ENCODE measurements at places on chromosomes 7 and 10.

DNA sequence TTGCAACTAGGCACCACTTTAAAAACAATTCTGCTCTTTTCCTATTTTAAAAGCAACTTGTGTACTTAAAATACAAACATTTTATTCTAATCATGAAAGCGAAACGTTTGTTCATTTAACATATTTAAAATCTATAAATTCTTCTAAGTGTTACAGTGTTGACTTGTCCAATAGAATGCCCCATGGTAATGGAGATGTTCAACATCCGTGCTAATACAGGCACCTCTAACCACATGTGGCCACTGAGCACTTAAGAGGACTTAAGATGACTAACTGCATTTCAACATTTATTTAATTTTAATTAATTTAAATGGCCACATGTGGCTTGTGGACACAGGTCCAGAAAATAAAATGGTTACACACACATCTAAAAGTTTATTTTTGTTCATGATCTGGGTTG lies 115.1 kb downstream of the TPK1 start:
- peak; percentile 15 for DNase-seq

DNA sequence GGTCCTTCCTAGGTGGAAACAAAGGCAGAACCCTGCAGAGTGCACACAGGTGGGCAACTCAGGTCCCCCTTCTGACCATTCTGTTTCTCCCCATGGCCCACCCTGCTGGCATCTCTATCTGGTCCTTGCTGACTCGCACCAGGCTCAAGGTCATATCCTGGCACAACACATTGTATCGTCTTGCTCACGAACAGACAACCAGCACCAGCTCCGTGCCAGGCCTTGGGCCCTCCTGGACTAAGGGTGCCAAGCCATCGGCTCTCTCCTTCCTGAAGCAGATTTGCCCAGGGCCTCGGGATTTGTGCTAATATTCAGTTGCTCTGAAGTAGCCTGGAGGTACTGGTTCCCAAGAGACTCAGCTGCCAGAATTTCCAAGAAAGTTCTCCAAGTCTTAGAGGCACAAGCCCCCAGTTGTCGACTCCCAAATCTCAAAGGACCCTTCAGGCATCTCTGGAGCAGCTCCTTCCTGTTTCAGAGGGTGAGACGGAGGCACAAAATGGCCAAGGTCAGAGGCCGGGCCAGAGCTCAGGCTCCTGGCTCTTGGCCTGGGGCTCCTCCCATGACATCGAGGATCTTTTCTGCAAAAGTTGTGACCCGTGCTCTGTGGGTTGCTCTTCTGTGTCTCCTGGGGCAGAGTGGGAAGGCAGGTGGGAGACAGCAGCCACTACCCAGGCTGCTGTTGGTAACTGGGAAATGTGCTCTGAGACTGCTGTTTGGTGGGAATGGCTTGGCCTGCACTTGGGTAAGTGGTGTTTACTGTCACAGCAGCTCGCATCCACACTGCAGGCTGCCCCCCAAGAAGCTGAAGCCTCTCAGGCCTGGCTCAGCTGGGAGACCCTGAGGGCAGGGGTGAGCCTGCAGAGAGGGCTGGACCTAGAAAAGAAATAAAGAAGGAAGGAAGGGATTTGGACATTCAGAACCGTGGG lies 121.3 kb downstream of the RGS10 start:
- no peak for DNase-seq

DNA sequence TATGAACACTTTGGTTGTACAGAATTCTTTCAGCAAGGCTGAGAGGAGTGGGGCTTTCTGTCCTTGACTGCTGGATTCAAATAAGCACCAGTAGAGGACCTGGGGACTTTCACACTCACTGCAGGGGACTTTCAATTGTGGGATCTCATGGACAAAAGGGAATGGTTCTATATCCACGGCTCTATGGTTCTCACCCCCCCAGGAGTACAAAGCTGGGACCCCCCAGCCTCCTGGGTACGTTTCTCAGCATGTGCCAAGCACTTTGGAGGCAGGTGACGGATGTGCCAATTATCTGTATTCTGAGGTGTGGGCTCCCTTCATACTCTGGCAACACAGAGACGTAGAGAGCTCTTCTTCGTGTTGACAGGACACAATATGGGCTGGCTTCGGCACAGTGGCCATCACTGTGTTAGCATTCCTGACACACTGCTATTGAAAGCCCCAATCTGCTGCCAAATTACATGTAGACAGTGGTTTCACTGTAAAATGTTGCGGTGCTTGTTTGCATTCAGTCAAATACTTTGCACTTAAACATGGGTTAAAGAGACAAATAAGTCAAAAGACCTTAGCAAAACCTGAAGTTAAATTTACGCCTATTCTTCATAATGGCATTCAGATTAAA lies 92.7 kb upstream of the SAMD8 start:
- no peak for DNase-seq

DNA sequence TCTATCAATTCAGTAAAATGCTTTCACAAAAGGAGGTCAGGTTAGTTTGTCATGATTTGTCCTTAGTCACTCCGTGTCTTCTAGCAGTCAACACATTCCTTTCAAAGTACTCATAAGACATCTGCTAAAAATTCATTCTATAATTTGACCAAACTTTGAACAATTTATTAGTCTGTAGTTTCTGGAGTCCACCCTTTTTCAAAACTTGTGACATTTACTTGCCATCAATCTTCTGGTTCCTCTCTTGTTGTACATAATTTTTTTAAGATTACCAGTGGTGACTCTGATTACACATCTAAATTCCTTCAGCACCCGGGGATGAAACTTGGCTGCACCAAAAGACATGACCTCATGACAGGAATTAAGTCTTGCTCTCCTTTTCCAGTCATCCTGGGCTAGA lies 130.1 kb downstream of the NEBL start:
- peak; percentile 81 for DNase-seq

DNA sequence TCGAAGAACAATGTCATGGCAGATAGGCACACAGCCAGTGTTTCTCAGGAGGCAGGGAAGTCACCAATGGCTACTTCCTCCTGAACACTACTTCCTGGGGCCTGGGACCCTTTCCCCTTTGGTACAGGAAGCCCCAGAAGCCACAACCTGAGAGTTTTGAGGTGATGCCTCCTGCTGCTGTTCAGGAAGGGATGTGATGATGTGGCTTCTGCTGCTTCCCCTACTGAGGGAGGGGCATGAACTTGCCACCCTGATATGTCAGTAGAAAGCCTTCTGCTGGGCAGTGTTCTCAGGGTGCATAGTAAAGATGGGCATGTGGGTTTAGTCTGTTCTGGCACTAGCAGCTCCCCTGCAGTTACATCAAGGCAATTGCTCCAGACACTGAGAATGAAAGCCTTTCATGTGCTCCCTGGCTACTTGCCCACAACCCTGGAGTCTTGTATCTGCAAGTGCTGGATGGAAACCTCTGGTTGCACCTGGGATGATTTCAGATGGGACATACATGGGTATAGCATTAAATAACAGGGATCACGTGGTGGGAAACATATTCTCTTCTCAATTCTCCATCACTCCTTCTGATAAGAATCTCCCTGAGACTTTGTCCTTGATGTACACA lies 69.3 kb downstream of the ADRA2A start:
- DNase-seq = no peak

DNA sequence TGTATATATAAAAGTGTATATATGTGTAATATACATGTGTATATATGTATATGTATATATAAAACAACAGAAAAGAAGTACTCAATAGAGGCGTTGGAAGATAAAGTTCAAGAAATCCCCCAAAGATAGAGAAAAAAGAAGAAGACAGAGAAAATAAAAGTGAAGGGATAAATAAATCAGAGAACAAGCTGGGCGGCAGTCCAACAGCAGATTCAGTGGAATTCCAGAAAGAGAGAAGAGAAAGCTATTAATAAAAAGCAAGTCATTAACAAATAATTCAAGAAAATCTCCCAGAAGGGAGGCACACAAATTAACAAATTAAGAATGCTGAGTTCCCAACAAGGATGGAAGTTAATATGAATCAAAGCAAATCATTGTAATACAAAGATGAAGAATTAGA lies 59.3 kb upstream of the RNF148 start:
- DNase-seq = no peak

DNA sequence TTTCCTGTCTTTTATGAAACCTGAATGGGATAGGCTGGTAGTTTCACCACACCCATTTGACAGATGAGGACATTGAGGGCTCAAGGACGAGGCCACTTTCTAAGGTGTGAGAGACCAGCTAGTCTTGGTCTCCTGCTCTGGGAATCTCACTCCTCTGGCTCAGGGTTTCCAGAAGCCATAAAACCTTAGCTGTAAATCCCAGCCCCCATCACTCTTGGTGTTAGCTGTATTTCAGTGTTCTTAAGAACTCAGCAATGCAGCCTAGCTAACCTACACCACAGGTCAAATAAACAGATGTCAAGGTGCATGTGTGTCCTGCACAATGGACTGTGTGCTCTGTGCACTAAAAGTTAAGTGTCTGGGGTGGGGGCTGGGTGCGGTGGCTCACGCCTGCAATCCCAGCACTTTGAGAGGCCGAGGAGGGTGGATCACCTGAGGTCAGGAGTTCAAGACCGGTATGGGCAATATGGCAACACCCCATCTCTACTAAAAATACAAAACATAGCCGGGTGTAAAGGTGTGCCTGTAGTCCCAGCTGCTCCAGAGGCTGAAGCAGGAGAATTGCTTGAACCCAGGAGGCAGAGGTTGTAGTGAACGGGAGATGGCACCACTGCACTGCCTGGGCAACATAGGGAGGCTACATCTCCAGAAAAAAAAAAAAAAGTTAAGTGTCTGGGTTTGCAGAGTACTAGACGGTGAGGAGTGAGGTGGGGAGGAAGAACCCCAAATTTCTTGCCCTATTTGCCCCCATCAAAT lies 567 bp upstream of the EPO start:
- peak; percentile 44 for DNase-seq

DNA sequence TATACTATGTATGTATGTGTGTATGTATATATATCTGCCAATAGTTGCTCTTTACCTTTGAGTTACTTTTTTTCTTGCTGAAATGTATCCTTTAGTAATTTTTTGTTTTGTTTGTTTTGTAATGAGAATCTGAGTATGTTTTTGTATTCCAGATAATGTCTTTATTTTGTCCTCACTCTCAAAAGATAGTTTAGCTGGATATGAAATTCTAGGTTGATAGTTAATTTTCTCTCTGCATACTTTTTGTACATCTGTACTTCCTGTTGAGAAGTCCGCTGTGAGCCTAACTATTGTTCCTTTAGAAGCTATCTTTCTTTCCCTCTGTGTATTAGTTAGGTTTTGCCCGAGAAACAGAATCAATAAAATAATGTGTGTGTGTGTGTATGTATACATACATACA lies 29.5 kb downstream of the BUB3 start:
- DNase-seq = no peak

DNA sequence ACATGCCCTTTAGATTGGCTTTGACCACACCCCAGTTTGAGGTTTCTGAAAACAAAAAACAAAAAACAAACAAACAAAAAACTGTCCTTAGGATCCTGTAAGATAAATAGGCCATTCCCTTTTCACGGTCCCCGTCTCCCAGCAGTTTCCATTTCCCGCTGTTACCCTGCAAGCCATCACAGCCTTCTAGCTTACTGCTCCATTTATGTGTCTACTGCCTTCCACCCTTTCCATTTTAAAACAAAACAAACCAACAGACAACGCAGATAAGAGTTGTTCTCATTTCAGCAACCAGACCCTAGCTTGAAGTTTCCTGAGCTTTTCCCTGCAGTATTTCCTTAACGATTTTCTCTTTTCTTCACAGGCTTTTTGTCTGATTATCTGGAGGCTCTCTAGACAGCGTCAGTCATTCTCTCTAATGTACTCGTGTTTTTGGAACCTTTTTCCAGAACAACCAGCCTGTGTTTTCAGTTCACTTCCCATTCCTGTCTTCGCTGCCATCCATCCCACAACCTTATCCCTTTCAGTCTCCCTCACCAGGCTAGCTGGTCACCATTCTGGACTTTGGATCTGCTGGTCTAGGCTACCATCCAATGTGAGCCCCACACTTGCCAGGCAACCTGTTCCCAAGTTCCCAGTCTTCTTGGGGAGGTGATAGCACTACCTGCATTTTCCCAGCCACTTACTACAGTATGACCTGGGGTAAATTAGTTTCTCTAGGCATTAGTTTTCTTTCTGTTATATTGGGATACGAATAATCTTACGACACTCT lies 317.3 kb upstream of the FZD1 start:
- DNase-seq = no peak

DNA sequence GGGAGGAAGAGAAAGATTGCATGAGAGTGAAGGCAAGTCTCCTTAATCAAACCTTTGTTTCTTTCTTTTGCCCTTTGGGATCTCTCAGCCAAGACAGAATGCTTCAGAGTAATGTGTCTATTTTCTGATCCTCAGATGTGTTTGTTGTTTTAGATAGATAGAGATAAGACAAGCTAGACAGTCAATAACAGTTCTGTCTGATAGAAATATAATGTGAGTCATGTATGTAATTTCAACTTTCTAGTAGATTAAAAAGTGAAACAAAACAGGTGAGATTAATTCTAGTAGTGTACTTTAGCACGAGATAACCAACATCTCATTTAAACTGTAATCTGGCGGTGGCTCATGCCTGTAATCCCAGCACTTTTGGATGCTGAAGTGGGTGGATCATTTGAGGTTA lies 159.2 kb downstream of the GATA3 start:
- no peak for DNase-seq

DNA sequence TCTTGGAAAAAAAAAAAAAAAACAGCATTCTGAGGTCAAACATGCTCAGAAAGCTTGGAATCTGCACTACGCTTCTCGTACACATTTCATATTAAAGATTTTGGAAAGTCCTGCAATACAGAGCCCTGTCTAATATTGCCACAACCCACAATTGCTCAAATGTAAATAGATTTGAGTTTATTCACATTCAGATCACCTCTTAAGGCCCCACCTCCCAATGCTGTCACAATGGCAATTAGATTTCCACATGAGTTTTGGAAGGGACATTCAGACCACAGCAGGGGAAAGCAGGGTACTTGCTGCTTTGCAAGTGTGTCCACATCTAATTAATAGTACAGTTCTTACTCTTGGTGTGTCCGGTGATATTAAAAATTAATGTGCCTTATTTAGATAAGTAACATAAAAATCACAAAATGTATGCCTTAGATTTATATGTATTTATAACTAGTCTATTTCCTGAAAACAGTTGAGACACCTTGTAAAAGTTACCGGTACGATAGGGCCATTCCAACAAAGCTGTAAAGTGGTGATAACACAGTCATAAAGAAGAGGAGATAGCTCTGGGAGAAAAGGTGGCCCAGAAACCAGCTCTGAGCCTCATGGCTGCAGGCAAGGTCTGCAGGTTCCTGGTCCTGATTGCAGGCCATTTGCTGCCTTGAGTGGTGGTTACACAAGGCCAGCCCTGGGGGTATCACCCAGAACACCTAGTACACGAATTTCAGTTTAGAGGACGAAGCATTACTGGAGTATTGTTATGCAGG lies 27.9 kb downstream of the EGFR start:
- no peak for DNase-seq

DNA sequence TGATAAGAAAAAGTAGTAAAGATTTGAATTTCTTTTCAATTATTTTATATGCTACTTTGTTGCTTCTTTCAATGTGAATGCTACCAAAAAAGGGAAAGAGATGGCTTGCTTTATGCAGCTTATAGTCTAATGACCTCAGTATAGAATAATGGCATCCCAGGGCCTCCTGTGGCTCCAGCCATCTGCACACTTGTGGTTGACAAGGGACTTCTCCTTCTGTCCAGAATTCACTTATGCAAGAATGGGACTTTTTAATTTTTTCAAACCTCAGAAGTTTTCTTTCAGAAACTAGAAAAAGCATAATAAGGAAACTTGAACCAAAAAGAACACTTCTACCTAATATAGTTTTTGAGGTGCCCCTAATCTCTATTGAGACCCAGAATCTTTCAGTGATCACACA lies 310.9 kb downstream of the CTNNA3 start:
- no peak for DNase-seq

GRCh38 chr10:79321951-79322350 lies 25.3 kb upstream of the PPIF start:
- DNase-seq = no peak

Data from fibroblast of mammary gland (primary cell).